ENCODE measurements at places on chromosomes 16 and 17.

- no peak for DNase-seq
Measured at GRCh38 chr17:61131585-61131984, 268.1 kb upstream of the TBX2 start.

DNA sequence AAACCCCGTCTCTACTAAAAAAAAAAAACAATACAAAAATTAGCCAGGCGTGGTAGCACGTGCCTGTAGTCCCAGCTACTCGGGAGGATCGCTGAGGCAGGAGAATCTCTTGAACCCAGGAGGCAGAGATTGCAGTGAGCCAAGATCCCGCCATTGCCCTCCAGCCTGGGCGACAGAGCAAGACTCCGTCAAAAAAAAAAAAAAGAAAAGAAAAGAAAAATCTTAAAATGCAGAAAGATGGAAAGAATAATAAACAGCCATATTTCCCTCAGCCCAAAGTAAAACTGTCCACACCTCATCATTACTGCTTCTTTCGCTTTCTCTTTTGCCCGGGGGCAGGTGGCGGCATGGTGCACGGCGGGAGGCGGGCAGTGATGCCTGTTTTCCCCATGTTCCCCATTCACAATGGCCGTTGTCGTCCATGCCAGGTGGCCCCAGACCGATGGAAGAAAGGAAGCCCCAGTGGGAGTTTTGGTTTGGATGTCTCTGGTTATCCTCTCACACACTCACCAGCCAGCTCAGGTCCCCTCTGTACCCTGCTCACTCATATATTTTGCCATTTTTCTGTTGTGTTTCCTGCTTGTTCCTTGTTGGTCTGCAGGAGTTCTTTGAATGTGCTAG, 37.0 kb upstream of the PEMT start:
- DNase-seq: no peak

DNA sequence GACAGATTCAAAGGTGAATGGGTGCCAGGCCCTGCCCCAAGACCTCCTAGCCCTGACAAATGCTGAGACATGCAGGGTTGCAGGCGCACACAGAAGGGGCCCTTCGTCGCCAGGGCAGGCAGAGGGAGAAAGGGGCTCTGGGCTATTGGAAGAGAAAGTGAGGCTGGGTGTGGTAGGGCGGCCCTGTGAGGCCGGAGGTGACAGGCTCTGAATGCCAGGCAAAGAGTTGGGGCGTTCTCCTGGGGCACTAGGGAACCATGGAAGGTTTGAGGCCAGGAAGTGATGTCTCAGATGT, 26.4 kb upstream of the NXPH3 start:
- no peak for DNase-seq

DNA sequence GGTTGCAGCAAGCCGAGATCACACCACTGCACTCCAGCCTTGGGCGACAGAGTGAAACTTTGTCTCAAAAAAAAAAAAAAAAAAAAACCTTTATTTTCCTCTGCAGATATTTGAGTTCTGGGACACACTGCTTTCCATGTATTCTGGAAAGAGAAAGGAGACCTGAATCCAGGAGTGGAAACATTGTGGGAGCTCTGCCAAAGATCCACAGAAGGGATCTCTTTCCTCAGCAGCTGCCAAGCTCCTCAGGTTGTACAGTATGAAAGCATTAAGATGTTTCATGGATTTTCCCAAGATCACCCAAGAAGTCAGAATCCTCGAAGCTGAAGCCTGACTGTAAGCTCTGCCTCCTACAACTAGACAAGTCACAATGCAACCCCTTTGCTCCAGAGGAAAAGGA, 13.5 kb downstream of the NPRL3 start:
- DNase-seq: no peak

DNA sequence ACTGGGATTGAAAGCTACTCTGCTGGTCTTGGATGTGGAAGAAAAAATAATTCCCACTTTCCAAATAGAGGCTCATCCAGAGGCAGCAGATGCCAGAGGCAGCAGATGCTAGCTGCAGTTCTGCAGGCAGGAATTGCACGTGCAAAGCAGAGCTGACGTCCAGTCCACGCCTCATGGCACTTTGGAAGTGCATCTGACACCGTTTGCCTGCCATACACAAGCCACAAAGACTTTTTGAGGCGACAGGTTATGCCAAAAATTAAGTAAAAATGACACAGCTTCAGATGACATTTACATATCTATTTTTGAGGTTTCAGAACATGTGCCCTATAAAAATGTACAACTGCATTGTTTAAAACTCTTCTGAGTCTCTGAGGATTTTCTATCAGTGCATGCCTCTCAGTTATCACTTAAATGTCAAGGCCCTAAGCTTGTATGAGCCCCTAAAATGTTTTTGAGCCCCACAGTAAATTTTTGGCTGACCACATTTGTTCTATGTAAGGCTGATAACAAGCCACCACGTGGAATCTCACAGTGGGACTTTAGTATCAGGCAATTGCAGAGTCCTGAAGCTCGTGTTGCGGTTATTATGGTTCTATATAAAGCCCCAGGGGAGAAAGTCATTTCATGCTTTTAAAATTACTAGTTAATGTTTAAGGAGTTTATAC, 239.2 kb downstream of the PRKCA start:
- DNase-seq: no peak

DNA sequence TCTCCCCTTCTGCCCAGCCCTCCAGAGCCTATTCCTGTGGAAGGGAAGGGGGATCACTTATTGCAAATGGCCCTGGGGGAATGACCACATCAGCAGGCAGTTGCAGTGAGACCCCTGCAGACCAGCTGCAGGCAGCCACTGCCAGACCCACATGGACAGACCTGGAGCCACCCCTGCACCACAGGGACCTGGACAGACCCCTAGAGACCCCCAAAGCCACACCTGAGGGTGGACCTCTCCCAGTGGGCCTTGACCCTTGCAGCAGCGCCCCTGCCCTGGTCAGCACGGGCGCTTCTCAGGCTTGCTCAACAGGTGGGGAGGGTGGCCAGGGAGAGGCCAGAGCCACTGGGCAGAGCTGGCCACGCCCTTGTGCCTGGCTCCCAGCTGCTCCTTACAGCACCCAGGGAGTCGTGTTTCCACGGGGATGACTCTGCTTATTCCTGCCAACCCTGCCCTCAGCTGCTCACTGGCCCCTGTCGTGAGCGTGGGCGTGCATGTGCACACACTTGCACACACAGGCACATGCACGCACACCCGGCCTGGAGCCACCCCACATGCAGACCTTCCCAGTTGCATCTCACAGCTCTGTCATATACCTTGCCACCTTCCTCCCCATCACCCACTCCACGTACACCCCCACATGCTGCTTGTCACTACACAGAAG, 1.3 kb upstream of the SCN4A start:
- no peak for DNase-seq

Measured in endodermal cell (in vitro differentiated cells).